Pulmonary artery endothelial cell (primary cell): ENCODE measurements at places on chromosomes 7 and 10.

DNA sequence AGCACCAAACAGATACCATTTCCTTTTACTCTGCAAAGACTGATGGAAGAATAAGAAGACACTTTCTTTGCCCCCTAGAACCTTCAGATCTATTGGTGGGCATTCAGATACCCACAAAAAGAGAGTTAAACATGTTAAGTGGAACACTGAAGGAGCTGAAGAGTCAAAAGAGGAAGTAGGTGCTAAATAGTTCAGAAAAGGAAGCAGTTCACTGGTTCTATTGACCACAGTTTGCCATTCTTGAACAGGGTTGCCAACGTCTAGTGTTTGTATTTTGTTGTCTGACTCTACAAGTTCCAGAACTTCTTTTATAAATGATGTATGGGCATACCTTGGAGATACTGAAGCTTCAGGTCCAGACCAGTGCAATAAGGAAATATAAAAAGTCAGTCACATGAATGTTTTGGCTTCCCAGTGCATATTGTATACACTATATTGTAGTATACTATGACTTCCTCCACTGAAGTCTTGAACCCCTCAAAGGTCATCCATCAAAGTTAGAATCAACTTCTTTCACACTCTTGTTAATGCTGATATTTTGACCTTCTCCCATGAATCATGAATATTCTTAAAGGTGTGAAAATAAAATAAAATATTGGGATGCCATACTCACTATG, 47.5 kb upstream of the AGR3 start:
- no peak for DNase-seq

- no peak for DNase-seq
Measured at GRCh38 chr7:1562597-1563051, 6.6 kb upstream of the TMEM184A start.

GRCh38 chr10:22476601-22477321, 131.5 kb downstream of the SPAG6 start:
- no peak for DNase-seq

- DNase-seq = no peak
Measured at GRCh38 chr10:93280121-93280698, 201.9 kb downstream of the MYOF start.

- no peak for DNase-seq
Measured at GRCh38 chr10:122390271-122390670, 15.8 kb downstream of the PLEKHA1 start.

GRCh38 chr10:29811751-29812427, 177.1 kb upstream of the SVIL start:
- no peak for DNase-seq

GRCh38 chr7:25543210-25543609, 314.9 kb upstream of the NPVF start:
- no peak for DNase-seq

- no peak for DNase-seq
Measured at GRCh38 chr10:21634599-21635365, 100.8 kb downstream of the MLLT10 start.

GRCh38 chr7:50863053-50863452, 80.4 kb upstream of the GRB10 start:
- no peak for DNase-seq

- no peak for DNase-seq
Measured at GRCh38 chr10:84314275-84314674, 14.1 kb upstream of the CCSER2 start.

DNA sequence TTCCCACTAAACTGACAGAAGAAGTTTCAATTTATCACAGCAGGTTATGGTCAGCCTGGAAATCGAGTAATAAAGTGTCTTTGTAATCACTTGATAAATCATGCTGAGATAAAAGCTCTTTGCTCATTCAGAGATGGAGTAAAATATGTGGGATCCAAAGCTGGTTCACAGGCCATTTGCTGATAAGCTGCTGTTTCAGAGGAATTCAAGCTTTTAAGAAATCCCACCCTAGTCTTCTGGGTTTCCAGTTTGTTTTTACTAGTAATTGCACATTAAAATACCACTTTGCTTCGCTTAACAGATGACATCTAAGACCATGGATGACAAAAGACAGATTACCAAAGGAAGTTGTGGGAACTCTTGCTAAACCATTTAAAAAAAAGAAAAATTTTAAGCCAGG, 37.4 kb upstream of the CDK6 start:
- DNase-seq = no peak

DNA sequence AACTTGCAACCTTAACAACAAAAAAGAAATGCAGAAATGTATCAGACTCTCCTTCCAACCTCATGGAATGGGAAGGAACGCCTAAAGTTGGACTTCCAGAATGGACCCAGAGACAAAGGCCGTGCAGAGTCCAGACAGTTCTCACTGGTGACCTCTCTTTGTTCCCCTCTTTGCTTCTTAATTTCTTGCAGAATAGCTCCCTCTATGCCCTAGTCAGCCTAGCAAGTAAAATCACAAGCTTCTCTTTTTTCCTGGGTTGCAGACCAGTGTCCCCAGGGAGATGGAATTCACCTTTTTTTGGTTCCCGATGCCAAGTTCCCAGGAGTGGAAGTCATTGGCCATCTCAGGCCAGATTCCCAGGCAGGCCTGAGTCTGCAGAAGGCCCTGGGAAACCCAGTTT, 278.0 kb downstream of the CCSER2 start:
- DNase-seq = no peak

GRCh38 chr7:44261240-44261639, 60.5 kb downstream of the YKT6 start:
- DNase-seq = no peak

GRCh38 chr7:92404170-92404614, 43.1 kb upstream of the GATAD1 start:
- no peak for DNase-seq

GRCh38 chr7:38154278-38154677, 23.8 kb upstream of the STARD3NL start:
- no peak for DNase-seq

DNA sequence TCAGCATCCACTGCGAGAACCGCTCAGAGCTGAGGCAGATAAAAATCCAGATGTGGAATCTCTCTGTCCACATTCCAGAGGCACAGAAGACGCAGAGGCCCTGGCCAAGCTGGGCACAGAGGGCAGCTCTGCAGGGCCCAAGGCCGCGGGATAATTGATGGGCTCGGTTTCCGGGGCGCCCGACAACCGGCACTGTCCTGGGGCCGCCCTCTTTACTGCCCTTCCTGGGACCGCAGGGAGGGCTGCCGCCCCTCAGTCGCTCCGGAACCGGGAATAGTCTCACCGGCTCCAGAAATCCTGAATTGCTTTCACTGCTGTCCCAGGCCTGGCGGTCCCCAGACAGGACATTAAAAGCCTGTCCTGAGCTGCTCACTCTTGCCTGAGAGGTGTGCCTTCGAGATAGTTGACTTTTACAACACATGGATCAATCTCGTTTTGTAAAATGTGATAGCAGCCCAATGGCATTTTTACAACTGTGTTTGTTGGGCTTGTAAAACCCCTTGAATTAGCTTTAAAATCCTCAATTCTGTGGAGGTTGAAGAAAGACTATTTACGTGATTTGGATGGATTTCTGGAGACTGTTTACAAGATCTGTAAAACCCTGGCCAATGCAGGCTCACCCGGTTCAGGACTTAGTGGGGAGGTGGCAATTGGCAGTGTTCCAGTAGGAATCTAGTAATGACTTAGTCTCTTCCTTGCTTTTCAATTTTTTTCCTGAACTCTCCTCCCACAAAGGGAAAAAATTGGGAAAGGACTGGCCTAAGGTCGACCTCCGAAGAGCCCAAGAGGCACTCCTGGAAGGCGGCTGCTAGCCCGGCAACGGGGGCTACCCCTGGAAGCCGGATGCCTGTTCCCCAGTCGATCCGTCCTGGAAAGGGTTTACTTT, 1.4 kb upstream of the HOXA6 start:
- DNase-seq = no peak

- no peak for DNase-seq
Measured at GRCh38 chr7:37150856-37151255, 297.8 kb downstream of the ELMO1 start.

DNA sequence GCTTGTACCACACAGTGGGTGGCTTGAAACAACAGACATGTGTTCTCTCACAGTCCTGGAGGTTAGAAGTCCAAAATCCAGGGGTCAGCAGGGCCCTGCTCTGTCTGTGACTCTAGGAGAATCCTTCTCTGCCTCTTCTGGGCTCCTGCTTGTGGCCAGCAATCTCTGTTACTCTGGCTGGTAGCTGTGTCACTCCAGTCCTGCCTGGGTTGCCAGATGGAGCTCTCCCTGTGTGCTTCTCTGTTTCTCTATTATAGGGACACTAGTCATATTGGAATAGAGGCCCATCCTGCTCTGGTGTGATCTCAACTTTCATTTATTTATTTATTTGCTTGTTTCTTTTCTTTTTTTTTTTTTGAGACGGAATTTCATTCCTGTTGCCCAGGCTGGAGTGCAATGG, 276.6 kb upstream of the GALNT17 start:
- no peak for DNase-seq

DNA sequence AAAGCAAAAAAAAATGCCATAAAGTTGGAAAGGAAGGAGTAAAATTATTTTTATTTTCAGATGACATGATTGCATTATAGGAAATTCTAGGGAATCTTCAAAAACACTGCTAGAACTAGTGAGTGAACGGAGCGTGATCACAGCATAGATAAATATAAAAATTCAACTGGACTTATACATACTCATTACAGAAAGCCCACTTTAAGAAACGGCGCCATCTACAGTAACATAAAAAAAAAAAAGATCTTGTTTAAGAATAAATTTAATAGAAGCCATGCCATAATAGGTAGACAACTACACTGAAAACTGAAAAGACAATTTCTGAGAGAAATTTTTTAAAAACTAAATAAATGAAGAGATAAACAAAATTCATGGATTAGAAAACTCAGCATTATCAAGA, 623.1 kb upstream of the MGMT start:
- no peak for DNase-seq

- DNase-seq = no peak
Measured at GRCh38 chr10:120989279-120989678, 138.1 kb downstream of the WDR11 start.

- peak; percentile 22 for DNase-seq
Measured at GRCh38 chr10:61733358-61733940, 70.7 kb downstream of the CABCOCO1 start.

- peak; percentile 27 for DNase-seq
Measured at GRCh38 chr10:48526011-48526821, 78.7 kb downstream of the ARHGAP22 start.

- DNase-seq = no peak
Measured at GRCh38 chr7:14191686-14192098, 202.2 kb upstream of the ETV1 start.

GRCh38 chr7:76063114-76063513, 15.2 kb downstream of the MDH2 start:
- DNase-seq = no peak

DNA sequence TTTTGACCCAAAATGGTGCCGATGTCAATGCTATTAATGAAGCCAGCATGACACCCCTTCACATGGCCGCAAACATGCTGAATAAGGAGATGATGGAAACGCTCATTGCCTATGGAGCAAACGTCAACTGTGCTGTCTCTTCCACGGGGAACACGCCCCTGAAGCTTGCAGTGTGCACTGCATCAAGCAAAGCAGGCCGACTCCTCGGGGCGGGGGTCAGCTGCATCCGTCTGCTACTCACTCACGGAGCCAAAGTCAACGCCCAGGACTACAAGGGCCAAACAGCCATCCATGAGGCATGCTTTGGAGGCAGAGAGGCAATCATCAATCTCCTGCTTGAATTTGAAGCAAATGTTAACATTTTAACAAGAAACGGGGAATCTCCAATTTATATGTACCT, 4.5 kb downstream of the ANKRD61 start:
- no peak for DNase-seq

GRCh38 chr10:3928078-3928477, 143.1 kb upstream of the KLF6 start:
- no peak for DNase-seq

DNA sequence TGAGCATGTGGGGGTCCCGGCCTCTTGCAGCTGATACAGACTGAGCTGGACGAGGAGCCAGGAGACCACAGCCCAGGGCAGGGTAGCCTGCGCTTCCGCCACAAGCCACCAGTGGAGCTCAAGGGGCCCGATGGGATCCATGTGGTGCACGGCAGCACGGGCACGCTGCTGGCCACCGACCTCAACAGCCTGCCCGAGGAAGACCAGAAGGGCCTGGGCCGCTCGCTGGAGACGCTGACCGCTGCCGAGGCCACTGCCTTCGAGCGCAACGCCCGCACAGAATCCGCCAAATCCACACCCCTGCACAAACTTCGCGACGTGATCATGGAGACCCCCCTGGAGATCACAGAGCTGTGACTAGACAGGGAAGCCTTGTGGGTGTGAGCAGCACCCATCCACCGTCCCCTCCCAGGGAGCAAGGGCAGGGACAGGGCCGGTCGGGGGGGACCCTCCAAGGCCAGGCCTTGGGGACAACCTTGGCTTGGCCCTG, 36.1 kb downstream of the PSAP start:
- DNase-seq = no peak

DNA sequence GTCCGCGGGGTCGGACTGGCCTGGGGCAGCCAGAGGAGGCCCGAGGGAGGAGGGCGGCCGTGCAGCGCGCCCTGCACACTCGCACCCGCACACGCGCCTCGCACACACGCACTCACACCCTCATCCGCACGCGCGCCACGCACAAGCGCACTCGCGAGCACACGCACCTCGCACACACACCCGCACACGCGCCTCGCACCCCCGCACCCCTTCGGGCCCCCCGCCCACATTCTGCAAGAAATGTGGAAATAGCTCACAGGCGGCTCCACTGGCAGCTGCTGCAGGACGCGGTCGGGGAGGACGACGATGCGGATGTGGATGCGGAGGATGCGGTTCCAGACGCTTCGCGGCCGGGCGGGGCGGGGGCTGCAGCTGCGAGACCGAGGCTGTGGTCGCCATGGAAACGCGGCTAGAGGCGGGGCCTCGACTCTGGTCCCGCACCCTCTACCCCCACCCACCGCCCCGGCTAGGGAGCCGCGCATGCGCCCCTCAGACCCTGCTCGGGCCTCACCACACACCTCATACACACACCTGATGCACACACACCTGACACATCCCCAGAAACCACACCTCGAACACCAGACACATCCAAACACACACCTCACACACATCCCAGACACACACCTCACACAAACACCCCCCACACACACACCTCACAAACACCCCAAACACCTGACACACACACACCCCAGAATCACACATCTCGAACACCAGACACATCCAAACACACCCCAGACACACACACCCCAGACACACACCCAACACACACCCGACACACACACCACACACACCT, at the start of gene CALY:
Gene CALY, minus strand, starts transcription at position 320 of the 793 bp plus-strand sequence. CDS start 7,907 bp downstream, outside the sequence.
- DNase-seq = no peak
